ENCODE measurements at places on chromosomes 3 and 15.

DNA sequence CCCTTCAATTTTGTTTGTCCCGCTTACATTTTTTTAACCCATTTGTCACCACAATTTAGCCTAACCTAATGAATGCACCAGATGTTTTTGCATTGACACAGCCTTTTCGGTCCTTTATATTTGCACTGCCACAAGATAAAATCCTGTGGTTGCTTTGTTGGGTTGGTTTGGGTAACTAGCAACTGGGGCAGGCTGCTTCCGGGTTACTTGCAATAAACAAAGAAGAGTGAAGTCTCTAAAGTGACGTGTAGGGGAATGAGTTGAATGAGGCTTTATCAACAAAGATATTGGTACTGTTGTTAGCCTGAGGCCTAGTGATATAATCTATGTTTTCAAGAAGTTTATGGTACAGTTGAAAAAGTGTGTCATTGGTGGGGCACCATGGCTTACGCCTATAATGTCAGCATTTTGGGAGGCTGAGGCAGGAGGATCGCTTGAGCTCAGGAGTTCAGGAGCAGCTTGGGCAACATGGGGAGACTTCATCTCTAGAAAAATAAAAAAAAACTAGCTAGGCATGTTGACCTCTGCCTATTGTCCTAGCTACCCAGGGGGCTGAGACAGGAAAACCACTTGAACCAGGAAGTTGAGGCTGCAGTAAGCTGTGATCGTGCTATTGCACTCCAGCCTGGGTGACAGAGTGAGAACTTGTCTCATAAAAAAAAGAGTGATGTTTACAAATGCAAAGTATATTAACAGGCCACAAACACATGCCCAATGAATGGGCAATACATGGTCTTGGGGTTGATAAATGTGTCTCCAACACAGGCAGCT, 121.8 kb downstream of the OXSM start:
- DNase-seq = no peak

GRCh38 chr3:108879915-108880314, 57.3 kb downstream of the TRAT1 start:
- DNase-seq = no peak

DNA sequence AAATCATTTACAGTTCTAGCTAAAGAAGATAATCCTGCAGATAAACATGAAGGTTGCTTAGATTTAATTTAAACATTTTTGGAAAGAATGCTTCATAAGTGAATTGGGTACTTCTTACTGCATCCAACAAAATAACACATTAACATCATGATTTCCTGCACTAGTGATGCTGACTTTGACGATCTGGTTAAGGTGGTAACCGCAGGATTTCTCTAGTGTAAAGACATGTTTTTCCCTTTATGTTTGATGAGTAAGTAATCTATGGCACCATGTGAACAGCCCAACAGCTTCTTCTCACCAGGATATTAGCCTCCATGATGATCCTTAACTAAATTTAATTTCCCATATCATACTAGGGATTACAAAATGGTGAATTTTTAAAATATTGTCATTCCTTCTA, 14.1 kb downstream of the SPPL2A start:
- DNase-seq = no peak

GRCh38 chr3:151230646-151231045, 27.6 kb upstream of the GPR171 start:
- no peak for DNase-seq

- DNase-seq = no peak
Observed at GRCh38 chr3:122493296-122493695, 21.4 kb downstream of the KPNA1 start.

DNA sequence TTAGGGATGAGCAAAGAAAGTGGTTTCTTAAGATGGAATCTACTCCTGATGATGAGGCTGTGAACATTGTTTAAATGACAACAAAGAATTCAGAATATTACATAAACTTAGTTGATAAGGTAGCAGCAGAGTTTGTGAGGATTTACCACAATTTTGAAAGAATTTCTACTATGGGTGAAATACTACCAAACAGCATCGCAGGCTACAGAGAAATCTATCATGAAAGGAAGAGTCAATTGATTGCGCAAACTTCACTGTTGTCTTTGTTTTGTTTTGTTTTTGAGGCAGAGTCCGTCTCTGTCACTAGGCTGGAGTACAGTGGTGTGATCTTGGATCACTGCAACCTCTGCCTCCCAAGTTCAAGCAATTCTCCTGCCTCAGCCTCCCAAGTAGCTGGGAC, 107.4 kb upstream of the SLC6A6 start:
- no peak for DNase-seq

GRCh38 chr15:70032509-70032908, 65.2 kb downstream of the TLE3 start:
- DNase-seq = no peak

DNA sequence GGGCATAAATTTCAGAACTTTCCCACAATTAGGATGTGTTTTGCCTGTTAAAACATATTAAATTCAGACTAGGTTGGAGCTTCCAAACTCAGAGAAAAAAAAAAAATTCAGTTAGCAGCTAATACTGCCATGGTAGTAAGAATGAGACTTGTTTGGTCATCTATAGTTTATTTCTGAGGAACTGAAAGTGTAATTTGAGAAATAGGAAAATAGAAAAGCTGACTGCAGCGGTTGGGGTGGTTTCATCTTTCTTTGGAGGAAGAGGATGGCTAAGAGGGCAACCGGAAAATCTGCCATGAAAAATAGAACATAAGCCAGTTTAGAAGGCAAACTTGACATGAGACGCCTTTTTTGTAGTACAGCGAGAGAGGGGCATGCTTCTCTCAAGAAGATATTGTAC, 371.2 kb upstream of the ROBO2 start:
- DNase-seq = no peak

GRCh38 chr3:35438101-35438500, 201.2 kb upstream of the ARPP21 start:
- DNase-seq = no peak
